ENCODE measurements at places on chromosomes 1 and 21. TPM values are rescaled to one million over a fixed set of nuclear protein-coding genes. Genes with fewer than 3 reads are reported as not detected.
A peak's percentile ranks its signal among the peaks of the same experiment; 100 is the strongest.

- no peak for DNase-seq
Measured at GRCh38 chr1:190949939-190950338, 472.3 kb upstream of the BRINP3 start.

- no peak for DNase-seq
Measured at GRCh38 chr1:35201631-35202030, 8.7 kb upstream of the SFPQ start.

GRCh38 chr1:8889925-8890785 lies 11.7 kb upstream of the ENO1 start:
- DNase-seq = peak; percentile 68

GRCh38 chr1:183365093-183365492 lies 53.1 kb downstream of the NMNAT2 start:
- DNase-seq = no peak

- no peak for DNase-seq
Measured at GRCh38 chr21:40208206-40208947, 341.1 kb downstream of the PCP4 start.

The ZNF687 gene
- polyA plus RNA-seq = 12.3 TPM

DNA sequence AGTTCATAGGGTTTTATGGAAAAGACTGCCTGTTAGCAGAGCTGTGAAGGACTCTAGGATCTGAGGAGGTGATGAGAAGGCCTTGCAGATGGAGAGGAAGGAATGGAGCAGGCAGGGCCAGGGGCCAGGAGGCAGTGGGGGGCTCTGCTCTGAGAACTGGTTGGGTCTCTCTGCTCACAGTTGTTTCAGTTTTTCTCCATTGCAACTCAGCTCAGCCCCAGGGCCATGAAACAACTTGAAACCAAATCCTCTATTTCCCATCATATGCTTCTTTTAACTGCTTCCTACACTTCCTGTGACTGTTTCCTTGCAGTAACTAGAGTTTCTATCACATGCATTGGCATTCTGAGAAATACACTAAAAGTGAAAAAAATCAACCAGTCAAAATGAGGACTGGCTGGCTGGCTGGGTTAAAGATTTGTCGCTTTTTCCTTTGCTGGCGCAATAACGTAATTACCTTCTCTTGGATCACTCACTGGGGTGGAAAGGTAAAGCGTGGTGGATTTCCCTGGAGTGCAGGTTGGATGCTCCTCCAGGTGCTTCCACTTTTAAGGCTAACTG lies 172.0 kb downstream of the CDC7 start:
- DNase-seq = no peak

GRCh38 chr21:39251326-39251725 lies 62.1 kb downstream of the BRWD1 start:
- no peak for DNase-seq

The CDC14A gene
- 5.4 TPM for polyA plus RNA-seq

The LRRN2 gene
- polyA plus RNA-seq = 4.6 TPM

- DNase-seq = no peak
Measured at GRCh38 chr1:183137782-183138181, 48.3 kb upstream of the LAMC2 start.

GRCh38 chr1:204260601-204261197 lies 46.9 kb upstream of the GOLT1A start:
- DNase-seq = no peak

The TPTE gene
- not detected for polyA plus RNA-seq

The GSTM1 gene
- polyA plus RNA-seq = 50.8 TPM

- DNase-seq = no peak
Measured at GRCh38 chr1:201761178-201761577, 67.8 kb upstream of the IPO9 start.

The OR2W3 gene
- not detected for polyA plus RNA-seq

GRCh38 chr1:101259744-101260148 lies 22.9 kb downstream of the S1PR1 start:
- no peak for DNase-seq

GRCh38 chr1:43286115-43286514 lies 734 bp upstream of the C1orf210 start:
- no peak for DNase-seq

DNA sequence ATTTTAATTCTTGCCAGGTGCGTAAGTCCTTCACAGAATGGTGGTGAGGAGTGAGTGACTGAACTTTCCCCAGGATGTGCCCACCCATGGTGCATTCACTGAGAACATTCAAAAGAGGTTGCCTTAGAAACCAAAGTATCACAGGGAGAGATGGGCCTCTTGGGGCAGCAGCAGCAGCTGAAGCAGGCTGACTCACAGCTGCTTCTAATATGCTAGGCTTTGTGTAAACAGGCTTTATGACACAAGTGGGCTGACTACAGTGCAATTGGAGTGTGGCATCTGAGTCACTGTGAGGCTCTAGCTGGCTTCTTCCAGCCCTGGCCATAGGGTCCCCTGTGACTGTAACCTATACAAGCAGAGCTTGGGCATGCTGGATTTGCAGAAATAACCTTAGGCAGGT lies 12.6 kb downstream of the PIGP start:
- DNase-seq = peak; percentile 64

The RAB25 gene
- polyA plus RNA-seq = not detected

DNA sequence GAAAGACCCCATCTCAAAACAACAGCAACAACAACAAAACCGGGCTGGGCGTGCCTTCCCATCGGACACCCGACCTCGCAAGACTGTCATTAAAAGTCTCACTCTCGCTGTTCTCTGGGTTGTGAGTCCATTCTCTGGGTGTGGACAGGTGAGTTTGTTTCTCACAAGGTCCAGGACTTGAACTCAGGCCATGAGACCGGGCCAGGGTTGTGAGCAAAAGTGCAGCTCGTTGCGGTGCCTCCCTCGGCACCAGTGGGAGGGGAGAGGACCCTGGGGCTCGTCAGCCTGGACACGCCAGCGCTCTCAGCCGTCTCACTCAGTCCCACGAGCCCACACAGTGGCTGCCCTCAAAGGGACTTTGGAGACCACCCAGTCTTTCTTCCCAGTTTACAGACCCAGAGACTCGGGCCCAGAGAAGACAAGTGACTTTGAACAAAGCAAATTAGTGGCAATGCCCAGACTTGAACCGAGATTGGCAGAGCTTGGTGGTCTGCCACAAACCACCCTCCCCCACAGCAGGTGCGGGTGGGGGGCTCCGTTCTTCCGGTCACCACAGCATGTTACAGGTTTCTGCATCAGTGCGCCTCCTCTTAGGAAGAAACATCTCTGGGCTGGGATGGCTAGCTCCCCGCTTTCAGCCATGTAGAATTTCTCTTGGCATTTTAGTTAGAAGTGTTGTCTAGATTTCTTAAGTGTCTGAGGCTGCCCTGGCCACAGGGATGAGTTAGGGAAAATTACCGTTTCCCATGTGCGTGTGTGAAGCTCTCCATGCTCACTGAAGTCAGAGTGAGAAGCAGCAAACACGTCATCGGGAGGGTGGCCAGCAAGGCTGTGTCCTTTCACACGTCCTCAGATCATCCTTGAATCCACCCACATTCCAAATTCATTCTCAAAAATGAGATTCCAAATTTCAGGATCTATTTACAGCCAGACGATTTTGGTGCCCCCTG lies 28.3 kb downstream of the LRRC3 start:
- DNase-seq = no peak

The OLIG2 gene
- not detected for polyA plus RNA-seq

GRCh38 chr1:59391212-59392179 lies 94.6 kb downstream of the FGGY start:
- DNase-seq = peak; percentile 48

The TMEM240 gene
- not detected for polyA plus RNA-seq

The GPR3 gene
- 0.38 TPM for polyA plus RNA-seq

- no peak for DNase-seq
Measured at GRCh38 chr1:38915352-38915948, 26.2 kb downstream of the RHBDL2 start.

- DNase-seq = no peak
Measured at GRCh38 chr21:37647781-37648180, 268.5 kb downstream of the KCNJ6 start.

The AMY1A gene
- polyA plus RNA-seq = not detected

GRCh38 chr1:38858833-38859560 lies 575 bp downstream of the RRAGC start:
- DNase-seq = no peak

The TNFRSF25 gene
- 8.1 TPM for polyA plus RNA-seq

Data from muscle of arm (tissue), 14 donors.